Fibroblast of upper back skin (primary cell): ENCODE measurements at places on chromosomes 7 and 10.

DNA sequence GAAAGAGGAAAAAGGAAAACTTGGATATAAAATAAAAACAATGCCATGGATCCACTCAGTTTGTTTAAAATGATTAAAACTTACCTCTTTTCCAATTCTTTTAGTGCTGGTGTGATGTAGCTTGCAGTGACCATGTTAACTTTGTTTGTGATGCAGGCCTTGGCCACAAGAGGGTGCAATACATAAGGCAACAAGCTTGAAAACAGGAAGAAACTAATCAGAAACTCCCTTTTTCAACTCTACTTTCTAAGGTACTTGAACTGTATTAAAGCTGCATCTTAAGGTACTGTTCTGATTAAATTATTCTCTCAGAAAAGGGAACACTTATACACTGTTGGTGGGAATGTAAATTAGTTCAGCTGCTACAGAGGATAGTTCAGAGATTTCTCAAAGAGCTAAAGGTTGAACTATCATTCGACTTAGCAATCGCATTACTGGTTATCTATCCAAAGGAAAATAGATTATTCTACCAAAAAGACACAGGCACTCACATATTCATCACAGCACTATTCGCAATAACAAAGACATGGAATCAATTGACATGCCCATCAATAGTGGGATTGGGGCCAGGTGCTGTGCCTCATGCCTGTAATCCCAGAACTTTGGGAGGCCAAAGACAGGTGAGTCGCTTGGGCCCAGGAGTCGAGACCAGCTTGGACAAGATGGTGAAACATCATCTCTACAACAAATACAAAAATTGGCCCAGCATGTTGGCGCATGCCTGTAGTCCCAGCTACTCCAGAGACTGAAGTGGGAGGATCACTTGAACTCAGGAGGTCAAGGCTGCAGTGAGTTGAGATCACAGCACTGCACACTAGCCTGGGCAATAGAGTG is 50.9 kb downstream of the AASS start:
- peak; percentile 71 for DNase-seq

DNA sequence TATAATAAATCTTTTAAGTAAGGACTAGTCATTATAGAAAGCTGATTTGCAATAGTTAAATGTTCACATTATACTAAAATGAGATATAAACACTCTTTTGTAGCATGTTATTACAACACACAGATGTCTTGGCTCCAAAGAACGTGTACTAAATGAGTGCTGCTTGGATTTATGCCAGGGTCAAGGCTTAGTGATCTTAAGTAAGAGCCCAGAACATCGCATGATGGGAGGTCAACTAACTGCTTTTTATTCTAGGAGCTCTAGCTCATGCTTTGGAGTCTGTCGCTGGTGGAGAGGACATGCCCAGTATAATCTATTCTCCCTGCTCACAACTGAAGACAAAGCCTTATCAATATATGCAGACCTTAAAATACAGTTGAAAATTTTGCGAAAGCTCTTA is 315.1 kb downstream of the BBS9 start:
- peak; percentile 6 for DNase-seq

- DNase-seq = no peak
Measured at GRCh38 chr10:51066231-51066630, 8.1 kb upstream of the PRKG1 start.

DNA sequence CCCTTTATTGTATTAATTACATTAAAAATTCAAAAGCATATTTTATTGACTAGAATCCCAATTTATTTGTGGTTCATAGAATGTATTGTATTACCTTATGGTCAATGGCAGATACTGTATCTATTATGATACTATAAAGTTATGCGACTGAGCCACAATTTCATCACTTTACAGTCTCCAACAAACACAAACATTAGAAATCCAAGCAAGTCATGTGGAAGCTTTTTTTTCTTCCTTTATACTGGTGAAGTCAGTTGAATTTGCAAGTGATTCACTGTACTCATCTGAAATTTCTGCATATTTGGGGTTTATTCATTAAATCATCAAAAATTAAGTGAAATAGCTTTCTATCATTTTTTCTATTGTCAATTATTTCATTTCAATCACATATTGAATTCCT is 54.3 kb downstream of the BMPER start:
- no peak for DNase-seq

DNA sequence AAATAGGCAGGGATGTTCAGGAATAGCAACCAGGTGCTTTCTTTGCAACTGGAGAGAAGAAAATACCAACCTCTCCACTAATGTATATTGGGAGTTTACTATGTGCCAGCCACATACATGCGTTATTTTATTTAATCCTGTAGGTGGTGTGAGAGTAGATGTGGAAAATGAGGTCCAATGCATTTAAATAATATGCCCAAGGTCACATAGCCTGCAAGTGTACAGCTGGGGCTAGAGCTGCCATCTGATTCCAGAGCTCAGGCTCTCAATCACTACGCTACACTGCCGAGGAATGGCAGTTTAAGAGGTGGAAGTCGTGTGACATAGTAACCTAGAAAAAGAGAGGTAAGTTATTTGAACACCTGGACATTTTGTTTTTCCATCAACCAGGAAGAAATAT is 277.0 kb downstream of the EXOC4 start:
- DNase-seq = no peak
